ENCODE measurements at places on chromosomes 12 and 14.
A peak's percentile ranks its signal among the peaks of the same experiment; 100 is the strongest.

GRCh38 chr12:88733008-88733407, 152.7 kb upstream of the KITLG start:
- no peak for DNase-seq

- DNase-seq = no peak
Observed at GRCh38 chr14:35028435-35028834, 17.6 kb upstream of the FAM177A1 start.

DNA sequence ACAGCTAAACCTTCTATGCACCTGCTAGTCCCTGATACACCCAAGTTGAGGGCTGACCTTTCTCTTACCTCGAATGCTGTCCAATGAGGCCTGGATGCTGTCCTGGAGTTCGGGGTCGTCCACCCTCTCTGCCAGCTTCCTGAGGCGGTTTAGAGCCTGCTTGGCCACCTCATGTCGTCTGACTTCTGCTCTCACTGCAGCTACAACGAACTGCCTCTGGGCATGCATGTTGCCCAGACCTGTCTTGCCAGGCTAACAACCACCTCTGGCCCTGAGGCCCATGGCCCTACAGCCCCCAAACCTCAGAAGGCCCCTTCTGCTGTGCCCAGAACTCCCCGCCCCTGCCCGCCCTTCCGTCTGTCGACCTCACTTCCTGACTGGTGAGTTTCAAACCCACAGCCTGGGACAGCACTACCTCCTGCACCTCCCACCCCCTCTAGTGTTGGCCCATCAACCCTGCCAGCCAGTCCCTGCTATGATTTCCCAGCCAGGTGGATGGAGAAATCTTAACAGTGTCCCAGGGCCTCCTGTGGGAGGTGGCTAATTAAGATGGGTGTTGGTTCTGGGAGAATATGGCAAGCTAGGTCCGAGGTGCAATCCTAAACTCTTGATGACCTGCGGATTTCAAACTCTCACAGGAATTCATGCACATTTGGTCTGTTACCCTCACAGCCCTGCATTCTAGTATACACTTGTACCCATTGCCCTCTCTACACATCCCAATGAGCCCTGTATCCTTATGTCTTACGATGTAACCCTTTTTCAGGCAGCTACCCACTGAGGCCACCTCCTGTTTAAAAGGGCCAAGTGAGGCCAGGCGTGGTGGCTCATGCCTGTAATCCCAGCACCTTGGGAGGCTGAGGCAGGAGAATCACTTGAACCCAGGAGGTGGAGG, 2.7 kb upstream of the TSPAN31 start:
- DNase-seq = no peak

- no peak for DNase-seq
Observed at GRCh38 chr12:68352067-68352466, 19.9 kb upstream of the MDM1 start.

DNA sequence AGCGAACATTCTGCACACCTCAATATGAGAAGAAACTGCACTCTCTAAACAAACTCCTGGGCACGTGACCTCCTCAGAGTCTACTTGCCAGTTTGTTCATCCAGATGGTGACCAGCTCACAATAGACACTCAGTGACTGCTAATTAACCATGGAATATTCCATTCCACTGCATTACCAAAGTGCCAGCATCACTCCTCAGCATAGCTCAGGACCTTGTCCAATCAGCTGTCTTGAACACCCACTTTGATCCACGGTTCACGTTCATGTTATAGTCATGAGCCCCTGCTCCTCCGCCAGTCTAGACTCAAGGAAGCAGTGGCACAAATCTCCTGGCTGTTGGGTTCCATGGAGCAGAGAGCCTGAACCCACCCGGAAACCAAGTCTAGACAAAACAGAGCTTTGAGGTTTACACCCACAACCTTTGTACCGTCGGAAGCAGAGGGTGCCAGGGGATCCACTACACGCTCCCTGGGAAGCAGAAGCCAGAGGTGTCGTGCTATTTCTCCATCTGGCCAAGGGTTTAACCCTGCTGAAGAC, 285.3 kb downstream of the ZFP36L1 start:
- DNase-seq = peak; percentile 10

DNA sequence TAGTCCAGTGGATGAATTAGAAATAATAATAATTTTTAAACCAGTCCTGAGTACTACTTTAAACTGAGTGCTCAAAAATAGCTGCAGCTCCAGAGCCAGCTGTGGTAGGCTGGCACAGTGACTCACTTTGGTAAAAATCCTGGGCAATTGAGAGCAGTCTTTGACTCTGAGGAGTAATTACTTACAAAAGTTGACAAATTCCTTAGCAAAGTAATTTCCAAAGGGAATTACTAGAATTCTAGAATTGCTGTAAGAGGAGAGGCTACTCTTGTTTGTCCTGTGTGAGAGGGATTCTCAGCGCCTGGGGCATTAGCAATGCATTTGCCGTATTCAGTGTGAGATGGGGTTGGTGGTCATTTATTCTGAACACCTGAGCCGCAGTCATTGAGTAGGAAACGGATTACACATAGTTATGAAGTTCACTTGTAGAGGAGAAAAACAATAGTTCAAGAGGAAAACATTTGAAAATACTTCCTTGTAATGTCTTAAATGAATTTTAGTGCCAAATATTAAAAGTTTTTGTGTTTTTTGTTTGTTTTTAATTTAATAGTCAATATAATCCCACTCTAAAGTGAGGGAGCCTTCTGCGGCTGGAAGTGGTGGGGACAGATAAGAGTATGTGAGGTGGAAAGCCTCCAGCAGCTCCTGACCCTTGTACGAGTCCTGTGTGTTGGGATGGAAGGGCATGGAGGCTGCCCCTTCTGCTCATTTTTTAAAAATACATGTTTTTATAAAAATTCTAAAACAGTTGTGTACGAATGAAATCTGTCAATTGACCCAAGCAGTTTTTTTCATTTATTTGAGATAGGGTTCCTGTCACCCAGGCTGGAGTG, 41.9 kb downstream of the EID3 start:
- DNase-seq = no peak

DNA sequence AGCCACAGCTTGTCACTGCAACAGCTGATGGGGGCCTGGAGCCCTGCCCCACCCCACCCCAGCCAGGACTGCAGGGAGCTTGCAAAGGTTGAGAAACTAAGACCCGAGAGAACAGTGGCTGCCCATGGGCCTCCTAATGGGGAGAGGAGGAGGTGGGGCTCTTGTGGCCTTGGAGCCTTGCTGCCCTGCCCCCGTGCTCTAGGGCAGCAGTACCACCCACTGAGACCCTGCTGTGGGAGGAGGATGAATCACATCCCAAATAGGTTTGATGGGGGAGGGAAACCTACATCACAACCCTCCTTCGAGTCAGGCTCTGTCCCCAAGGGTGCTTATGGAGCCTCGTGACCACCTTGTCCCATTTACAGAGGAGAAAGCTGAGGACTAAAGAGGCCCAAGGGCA, 15.9 kb downstream of the HHIPL1 start:
- no peak for DNase-seq

GRCh38 chr12:131806674-131807073, 21.5 kb upstream of the MMP17 start:
- no peak for DNase-seq

DNA sequence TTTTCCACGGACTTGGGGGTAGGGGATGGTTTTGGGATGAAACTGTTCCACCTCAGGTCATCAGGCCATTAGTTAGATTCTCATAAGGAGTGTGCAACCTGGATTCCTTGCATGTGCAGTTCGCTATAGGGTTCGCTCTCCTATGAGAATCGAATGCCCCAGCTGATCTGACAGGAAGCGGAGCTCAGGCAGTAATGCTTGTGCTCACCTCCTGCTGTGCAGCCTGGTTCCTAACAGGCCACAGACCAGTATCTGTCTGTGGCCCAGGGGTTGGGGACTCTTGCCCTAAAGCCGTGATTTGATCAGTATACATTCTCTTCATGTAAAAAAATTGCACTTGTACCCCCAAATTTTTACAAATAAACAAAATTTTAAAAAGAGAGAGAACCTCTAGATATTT, 219.4 kb upstream of the CPNE8 start:
- no peak for DNase-seq

DNA sequence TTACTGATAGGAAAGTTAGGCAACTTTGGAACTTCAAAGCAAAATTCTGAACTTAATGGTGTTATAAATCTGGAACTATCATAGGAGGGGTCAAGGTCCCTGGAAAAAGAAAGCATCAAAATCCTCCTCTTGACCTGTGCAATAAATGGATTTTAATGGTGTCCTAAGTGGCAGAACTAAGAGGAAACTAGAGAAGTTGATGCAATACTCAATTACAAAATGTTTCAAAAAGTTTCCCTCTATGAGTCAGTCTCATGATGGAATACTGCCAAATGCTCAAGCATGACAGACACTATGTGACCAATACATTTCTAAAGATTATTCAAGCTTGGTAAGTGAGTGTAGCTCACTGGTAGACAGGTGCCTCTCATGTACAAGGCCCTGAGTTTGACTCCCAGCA, 47.7 kb upstream of the ERGIC2 start:
- DNase-seq = no peak

DNA sequence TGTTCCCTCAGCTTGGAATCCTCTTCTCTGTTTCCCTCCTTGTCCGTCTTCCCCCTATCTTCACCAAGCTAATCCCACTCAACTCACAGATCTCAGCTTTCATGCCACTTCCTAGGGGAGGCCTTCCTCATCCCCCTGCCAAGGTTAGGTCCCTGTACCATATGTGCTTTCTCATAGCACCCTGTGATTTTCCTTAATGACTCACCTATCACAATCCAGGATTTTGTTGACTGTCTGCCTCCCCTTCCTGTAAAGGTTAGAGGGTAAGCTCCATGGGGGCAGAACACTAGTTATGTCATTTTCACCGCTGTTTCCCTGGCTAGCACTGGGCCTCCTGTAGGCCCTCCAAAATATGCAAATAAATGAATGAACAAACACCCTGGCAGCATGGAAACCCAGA, 57.6 kb downstream of the CRADD start:
- no peak for DNase-seq

GRCh38 chr12:82942991-82943401, 256.3 kb downstream of the TMTC2 start:
- no peak for DNase-seq

DNA sequence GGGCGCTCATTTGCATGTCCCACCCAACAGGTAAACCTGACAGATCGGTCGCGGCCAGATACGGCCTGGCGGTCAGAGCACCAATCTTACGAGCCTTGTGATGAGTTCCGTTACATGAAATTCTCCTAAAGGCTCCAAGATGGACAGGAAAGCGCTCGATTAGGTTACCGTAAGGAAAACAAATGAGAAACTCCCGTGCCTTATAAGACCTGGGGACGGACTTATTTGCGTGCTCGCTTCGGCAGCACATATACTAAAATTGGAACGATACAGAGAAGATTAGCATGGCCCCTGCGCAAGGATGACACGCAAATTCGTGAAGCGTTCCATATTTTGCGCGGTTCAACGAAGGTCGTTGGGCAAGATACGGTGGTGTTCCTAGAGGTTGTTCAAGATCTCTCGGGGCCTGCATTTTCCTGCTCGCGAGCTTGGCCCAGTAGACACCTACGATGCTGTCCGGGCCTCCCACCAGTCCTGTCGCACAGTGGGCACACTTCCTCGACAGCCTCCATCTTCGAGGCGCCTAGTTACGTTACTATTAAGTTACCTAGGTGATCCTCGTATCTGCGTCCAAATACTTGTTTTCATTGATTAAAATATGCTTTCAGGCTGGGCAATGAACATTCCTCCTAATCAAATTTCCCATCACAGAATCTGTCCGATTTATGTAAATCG, at the start of gene RNU6-7:
RNU6-7 (plus strand) TSS at position 230 of the 675 bp plus-strand sequence.
- DNase-seq = peak; percentile 39

GRCh38 chr12:85138833-85139232, 102.7 kb downstream of the LRRIQ1 start:
- no peak for DNase-seq

- no peak for DNase-seq
Observed at GRCh38 chr14:80570930-80571298, 359.6 kb upstream of the DIO2 start.

Measured in uterus (tissue), 4 donors.